Stimulated activated CD4-positive, alpha-beta T cell treated with anti-CD3 and anti-CD28 coated beads, TNF-alpha, amount 100 ng/mL, for 4 hours (primary cell): ENCODE measurements at places on chromosomes 13 and 19.
A peak's percentile ranks its signal among the peaks of the same experiment; 100 is the strongest.

- no peak for DNase-seq
Observed at GRCh38 chr13:50548586-50548985, 294.9 kb downstream of the DLEU7 start.

GRCh38 chr13:46598140-46598819 is 45.3 kb downstream of the LRCH1 start:
- DNase-seq, result no peak

DNA sequence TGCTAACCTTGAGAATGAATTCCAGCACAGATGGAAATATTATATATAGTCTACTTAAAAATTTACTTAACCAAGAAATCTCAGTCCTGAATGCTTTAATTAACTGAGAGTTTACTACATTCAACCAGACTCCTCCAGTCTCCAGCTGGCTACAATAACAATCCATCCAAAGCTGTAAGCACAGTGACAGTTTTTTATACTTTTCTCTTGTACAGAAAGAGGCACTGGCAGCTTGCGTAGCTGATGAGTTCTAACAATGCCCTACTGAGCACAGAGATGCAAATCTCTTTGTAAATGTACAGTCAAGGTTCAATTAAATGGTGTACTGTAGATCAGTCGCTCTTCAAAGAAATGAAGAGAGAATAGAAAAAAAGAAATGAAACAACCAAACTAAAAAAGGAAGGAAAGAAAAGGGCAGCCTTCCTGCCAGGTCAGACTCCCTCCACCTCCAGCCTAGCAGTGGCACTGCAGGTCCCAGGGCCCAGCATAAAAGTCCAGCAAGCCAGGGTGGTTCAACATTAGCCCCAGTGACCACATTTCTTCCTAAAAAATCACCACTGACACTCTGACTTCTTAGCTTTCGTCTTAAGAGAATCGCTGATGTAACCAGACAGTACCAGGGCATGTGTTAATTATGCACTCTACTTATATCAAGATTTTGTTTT is 88.4 kb downstream of the SACS start:
- DNase-seq, result no peak

DNA sequence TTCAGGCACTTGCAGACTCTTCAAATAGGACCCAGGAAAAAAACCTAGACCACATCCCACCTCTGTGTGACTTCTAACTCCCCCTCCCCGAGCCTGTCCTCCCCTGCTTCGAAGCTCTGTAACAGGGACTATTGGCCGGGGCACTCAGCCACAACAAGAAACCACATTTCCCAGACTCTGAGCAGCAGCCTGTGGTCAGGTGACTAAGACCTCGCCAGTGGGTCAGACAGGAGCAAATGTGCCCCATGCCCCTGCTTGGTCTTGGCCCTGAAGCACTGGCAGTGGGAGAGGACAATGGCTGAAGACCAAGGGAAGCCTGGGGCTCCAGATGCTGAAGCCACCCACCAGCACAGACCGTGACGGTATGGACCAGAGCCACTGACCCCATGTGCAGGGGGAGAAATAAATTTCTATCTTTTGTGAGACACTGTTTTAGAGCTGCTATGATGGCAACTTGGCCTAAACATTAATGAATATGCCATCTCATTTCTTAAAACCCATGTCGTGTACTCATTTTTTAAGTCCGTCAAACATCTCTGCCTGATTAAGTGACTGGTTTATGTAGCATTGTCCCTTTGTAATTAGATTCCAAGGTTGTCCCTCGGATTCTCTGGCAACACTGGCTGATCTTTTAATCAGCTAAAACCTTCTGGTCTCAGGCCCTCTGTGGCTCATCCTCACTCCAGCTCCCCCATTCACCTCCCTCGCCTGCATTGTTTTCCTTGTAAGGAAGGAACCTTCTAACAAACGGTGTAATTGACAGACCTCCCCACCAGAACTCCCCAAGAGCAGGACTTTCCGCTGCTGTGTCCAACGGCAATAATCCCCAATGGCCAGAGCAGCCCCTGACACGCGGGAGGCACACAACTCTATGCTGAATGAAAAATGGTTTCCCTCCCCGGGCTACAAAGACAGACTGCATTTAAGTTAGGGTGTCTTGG is 98.4 kb downstream of the STK24 start:
- DNase-seq, result no peak

GRCh38 chr13:36559375-36559774 is 114.4 kb upstream of the SERTM1 start:
- DNase-seq, result no peak

DNA sequence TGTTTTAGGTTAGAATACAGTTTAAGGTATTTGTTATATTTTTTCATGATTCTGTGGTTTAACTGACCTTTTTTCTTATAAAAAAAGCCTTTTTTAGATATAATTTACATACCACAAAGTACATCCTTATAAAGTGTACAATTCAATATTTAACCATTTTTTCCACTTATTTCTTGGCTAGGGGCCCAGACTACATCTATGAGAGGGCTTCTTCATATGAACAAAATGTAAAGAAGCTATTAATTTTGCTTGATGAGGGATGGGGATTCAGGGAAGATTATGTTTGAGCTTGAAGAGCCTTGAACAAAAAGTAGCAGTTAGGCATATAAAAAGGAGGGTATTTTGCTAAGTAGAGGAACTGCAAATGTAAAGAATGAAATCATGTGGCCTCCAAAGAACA is 2.2 kb downstream of the CCDC122 start:
- no peak for DNase-seq

GRCh38 chr19:12766051-12766521 is 9.3 kb downstream of the HOOK2 start:
- DNase-seq, result peak; percentile 55

DNA sequence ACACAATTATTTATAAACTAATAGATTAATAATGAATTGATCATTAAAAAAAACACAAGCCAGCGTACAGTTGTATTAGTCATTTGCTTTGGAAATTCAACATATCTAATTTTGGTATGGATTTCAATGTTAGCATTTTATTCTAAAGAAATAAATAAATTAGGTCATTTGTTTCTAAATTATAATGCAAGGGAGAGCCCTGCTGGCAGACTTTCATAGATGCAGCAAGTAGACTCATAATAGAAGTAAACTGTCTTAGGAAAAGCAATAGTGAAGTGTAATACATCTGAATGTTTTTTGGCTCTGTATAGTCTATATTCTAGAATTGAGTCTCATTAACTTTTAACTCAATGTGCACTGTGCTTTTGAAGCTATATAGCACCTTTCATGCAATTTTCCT is 982.4 kb upstream of the MIR17HG start:
- no peak for DNase-seq

GRCh38 chr13:23087880-23088279 is 92.9 kb upstream of the SGCG start:
- DNase-seq, result no peak

DNA sequence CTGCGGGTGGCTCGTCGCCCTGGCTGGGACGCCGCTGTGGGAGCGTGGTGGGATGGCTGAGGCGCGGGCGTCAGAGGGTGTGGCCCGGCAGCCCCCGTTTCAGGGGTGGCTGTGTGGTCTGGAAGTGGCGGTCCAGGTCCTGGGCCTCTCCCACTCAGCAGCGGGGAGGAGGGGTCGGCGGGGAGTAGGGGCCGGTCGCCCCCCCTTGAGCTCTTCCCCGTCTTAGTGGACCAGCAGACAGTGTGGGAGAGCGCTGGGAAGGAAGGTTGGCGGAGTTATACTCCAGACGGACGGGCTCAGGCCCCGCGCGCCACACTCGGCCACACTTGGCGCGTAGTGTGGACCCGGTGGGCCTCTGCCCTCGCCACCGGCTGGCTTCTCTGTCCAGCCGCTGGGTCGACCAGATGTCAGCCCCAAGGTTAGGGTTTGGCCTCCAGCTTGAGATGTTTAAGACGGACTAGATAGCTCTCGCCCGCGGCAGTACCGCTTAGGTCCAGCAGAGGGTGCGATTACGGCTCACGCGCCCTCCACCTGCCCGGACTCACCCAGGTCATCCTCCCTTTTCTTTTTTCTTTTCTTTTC is 21.7 kb upstream of the ZNF429 start:
- no peak for DNase-seq

GRCh38 chr13:113393563-113394338 is 29.8 kb upstream of the GRTP1 start:
- DNase-seq, result peak; percentile 72

- DNase-seq, result no peak
Observed at GRCh38 chr13:26839682-26840081, 79.1 kb upstream of the GPR12 start.

GRCh38 chr13:101490406-101491015 is 38.0 kb downstream of the ITGBL1 start:
- no peak for DNase-seq

DNA sequence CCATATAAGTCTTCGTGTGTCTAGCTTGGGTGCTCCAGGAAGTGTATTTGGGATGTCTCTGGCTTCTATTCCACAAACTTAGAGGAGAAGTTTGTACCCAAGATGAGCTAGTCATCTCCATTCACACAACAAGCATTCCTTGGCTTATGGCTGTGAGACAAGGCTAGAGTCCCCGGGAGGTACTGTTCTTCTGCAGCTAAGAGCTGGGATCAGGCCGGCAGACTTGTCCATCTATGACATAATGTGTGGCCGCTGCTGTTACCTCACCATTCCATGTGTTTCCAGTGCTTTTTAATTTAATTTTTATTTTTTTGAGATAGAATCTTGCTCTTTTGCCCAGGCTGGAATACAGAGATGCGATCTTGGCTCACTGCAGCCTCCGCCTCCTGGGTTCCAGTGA is 20.7 kb downstream of the GATAD2A start:
- no peak for DNase-seq

DNA sequence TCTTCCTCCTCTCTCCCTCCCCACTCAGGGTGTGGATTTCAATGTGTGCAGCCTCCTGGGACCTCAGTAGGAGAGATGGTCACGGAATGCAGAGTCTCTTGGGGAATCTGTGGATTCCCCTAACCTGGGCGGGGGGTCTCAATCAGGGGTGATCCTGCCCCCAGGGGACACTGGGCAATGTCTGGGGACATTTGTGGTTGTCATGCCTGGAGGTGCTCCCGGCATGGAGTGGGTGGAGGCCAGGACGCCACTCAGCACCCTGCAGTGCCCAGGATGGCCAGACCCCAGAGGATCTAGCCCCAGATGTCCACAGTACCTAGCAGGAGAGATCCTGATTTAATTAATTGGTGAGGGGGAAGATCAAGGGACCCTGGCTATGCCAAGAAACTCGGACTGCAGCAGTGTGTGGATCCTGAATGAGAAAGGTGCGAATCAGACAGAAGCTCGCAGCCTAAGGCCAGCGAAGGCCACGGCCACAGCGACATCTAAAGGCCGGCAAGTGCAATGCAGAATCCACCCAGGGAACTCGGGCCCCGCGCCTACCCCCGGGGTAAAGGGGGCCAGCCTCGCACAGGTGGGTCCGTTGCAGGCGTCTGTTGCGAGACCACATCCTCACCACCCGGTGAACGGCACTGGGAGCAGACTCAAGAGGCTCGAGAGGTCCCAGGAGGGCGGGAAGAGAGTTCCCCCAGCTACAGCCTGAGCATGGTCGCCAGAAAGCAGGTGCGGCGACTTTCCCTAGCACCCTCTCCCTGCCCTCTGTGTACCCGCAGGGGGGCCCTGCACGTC is 88.8 kb downstream of the GNG7 start:
- no peak for DNase-seq

GRCh38 chr19:33796164-33796875 is at the start of gene KCTD15:
KCTD15 (plus strand) TSS chr19:33796870; CDS start chr19:33800455, 3,585 bp downstream.
- no peak for DNase-seq

DNA sequence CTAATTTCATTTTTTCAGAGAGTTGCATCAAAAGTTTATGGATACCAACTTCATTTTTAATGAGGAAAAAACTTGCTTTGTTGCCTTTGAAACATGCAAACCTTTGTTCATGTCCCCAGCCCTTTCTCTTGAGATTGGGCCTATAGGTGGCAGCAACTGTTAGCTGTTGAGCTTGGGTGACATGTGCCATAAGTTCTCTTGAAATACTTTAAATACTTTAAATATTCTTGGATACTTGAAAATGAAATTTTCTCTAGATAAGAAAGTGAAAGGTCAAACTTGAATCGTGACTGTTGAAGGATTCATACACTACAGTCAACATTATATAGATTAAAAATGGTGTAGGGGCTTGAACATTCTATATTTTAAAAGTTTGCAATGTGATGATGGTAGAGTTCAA is 294.9 kb downstream of the NDFIP2 start:
- no peak for DNase-seq

- no peak for DNase-seq
Observed at GRCh38 chr19:49920624-49921363, 8.2 kb upstream of the ATF5 start.

DNA sequence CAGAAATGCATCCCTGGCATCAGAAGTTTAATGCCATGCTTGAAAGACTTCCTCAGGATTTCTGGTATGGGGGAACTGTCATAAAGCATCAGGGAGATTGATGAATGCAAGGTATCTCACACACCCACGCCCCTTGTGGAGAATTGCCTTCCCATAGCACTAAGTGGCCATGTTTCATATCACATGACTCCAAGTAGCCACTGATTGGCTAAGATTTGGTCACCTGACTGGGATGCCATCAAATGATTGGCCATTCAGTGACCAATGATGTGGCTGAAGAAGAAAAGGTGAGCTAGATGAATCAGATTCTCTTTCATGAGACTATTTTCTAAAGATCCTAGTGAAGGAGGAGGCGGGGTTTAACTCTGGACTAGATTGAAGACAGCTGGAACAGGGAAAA is 7.3 kb downstream of the KLK8 start:
- DNase-seq, result no peak

GRCh38 chr19:52231154-52231910 is 38.1 kb upstream of the ZNF766 start:
- no peak for DNase-seq

GRCh38 chr19:7582446-7582845 is 13.2 kb upstream of the CAMSAP3 start:
- no peak for DNase-seq
